AG09319 (cell line): ENCODE measurements at places on chromosomes 3 and 15.
A peak's percentile ranks its signal among the peaks of the same experiment; 100 is the strongest.

- no peak for DNase-seq
Measured at GRCh38 chr15:91516866-91517265, 336.6 kb upstream of the SLCO3A1 start.

GRCh38 chr3:34198309-34198708 lies 399.9 kb downstream of the PDCD6IP start:
- no peak for DNase-seq

- DNase-seq: no peak
Measured at GRCh38 chr15:37098468-37099318, 1.7 kb downstream of the MEIS2 start.

DNA sequence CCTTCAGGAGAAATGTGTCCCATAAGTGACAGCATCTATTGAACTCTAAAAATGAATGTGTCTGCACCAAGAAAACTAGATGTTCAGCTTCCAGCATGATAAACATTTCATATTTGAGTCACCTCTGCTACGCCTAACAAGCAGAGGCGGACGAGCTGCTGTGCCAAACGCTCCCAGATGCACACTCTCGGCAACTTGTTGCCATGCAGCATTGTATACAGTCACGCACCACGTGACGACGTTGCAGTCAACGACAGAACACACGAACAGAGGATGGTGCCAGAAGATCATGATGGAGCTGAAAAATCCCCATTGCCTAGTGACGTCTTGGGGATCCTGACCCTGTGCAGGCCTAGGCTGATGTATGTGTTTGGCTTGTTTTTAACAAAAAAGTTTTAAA lies 137.5 kb downstream of the XXYLT1 start:
- DNase-seq: peak; percentile 88

GRCh38 chr15:68525815-68526214 lies 53.0 kb upstream of the CORO2B start:
- no peak for DNase-seq

- no peak for DNase-seq
Measured at GRCh38 chr15:89179966-89180875, 41.2 kb downstream of the RLBP1 start.

DNA sequence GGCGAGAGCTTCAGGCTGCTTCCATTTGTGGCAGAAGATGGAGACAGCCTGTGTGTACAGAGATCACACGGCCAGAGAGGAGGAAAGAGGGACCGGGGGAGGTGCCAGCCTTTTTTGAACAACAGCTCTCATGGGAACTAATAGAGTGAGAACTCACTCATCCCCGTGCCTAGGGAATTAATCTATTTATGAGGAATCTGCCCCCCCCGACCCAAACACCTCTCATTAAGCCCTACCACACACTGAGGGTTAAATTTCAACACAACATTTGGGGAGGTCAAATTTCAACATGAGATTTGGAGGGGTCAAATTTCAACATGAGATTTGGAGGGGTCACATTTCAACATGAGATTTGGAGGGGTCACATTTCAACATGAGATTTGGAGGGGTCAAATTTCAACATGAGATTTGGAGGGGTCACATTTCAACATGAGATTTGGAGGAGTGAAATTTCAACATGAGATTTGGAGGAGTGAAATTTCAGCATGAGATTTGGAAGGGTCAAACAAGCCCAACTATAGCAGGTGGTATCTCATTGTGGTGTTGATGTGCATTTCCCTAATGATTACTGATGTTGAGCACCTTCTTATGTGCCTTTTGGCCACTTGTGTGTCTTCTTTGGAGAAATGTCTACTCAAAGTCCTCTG lies 20.6 kb upstream of the RFTN1 start:
- DNase-seq: no peak

DNA sequence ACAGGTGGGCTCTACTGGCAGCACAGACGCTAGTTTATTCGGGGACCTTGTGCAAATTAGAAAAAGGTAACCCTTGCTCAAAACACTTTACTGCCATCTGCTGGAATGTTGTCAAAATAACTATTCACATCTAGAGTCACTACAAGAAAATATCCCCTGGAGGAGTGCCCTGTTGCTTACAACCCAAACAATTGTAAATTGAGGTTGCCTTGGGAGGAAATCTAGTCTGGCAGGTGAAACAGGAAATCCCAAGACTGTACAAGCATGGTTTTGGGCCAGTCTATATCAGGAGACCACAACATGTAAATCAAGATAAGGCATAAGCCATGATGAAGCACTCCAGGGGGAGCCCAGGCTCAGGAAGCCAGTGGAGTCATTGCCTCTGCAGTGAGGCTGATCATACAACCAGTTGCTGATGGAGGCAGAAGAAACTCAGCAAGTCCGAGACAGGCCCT lies 136.8 kb upstream of the ACP3 start:
- peak; percentile 32 for DNase-seq

GRCh38 chr3:151896246-151897012 lies 23.0 kb downstream of the SUCNR1 start:
- DNase-seq: no peak

DNA sequence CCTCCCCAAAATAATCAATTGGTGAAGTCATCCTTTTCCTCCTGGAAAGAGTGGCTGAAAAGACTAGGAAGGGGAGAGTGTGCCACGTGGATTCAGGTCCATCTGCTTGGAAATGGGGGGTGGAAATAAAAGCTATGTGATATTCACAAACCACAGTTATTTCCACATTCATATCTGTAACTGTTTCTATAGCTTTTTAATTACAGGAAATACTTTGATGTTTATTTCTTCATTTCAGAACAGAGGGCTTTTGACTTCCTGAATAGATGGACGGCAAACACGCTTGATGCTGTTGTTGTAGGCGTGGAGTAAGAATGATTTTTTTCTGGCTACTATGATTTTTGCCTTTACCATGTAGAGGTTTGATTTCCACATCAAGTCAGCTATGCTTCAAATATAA lies 10.1 kb downstream of the AADACL2 start:
- no peak for DNase-seq

DNA sequence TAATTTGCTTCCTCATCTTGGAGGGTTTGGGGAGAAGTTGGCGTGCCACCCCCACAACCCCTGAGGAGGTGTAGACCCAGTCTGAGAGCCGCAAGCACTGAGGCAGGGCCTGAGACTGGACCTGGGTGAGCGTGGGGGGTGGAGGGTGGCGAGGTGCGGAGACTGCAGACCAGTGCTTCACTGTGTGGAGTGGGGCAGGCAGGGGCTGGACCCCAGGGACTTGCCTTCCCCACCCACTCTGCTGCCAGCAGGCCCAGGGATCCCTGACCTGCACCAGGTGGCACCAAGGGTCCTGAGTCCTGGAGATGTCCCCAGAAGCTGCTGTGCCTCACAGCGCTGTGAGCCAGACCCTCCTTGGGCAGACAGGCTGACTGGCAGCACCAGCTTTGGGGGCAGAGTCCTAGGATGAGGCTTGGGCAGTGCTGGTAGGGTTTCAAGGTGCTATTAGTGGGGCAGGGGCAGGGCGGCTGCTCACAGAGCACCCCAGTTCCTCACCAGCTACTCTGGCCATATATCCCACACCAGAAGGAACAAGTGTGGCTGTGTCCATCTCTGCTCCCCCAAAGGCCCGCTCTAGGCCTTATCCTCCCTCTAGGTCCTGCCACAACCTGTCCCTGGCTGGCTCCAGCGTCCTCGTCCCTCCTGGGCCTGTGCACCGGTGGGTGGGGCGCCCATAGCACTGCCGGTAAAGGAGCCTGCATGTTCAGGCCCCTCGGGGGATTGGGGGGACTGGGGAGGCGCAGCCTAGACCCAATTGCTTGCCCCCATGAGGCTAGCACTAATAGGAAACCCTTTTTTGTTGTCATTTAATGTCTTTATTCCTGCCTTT lies 11.8 kb downstream of the ZBTB47 start:
- no peak for DNase-seq

DNA sequence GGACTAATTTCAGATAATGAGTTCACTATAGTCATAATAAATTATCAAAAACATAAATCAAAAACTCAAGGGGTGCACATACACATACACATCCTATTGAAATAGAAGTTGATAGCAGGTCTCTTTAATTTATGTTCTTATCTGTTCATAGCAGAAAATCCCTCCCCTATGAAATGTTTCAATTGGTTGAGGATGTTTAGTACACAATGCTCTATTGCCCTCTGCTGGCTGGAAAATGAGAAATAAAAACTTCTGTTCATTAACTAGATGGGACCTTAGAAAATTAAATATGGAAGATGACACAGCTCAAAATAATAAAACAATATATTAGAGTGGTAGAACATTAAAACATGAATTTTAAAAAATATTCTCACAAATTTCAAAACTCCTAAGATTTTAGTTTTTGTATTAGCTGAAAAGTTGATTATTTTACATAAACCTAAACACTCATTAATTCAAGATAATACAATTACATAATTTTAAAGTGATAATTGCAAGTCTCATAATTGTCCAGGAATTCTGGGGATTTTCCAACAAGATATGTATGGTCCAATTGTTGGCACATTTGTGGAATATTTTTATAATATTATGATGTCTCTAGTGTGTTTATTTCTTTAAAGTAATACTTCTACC lies 735.0 kb downstream of the ROBO1 start:
- no peak for DNase-seq

DNA sequence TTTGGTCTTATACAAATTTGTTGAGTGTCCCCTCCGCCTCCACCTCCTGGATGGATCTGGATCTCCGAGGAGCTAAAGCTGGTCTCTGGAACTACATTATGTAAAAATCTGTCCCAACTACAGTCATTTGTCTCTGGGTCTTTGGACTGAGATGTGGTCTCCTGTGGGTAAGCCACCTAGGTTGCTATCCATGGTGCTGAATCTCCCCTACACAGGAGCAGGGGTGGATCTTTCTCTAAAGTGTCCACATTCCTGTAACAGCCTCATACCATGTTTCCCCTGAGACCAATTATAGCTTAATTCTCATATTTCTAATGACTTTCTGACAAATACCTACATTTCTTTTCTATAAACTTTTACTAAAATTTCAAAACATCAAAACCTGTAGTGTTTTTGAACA lies 625.8 kb downstream of the TAFA4 start:
- DNase-seq: no peak

- no peak for DNase-seq
Measured at GRCh38 chr3:100899440-100900091, 93.7 kb downstream of the ABI3BP start.

- DNase-seq: no peak
Measured at GRCh38 chr3:48543271-48543866, 13.2 kb downstream of the PFKFB4 start.

DNA sequence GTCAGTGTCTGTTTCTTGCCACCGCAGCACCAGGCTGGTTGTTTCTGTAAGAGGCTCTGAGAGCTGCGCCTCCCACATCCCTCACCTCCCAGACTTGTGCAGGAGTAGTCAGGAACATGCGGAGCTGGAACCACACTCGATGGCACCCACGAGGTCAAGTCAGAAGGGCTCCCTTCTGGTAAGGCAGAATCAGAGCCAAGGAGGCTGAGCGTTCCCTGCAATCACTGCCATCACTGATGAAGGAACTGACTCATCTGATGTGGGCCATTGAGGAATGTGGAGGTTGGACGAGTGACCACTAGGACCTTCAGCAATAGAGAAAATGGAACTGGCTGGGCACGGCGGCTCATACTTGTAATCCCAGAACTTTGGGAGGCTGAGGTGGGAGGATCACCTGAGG lies 35.7 kb upstream of the BLM start:
- peak; percentile 55 for DNase-seq
